Effector memory CD8-positive, alpha-beta T cell (primary cell): ENCODE measurements at places on chromosomes 7 and 10.

DNA sequence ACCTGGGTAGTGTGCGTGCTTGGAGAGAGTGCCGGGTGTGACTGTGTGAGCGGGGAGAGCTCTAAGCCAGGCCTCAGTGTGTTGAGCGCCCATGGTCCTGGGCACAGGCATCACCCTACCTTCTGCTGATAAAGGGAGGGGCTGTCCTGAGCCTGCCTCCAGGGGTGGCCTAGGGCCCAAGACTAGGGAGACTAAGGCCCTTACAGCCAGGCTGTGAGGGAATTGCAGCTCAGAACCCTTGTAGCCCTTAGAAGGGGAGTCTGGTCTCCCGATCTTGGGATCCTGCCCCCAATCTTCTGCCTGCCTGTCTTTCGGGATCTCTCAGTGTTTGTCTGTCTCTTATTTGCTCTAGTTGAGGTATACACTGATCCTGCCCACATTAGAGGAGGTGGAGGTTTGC lies 41.2 kb downstream of the PAX2 start:
- no peak for DNase-seq

GRCh38 chr10:121678631-121679174 lies 80.5 kb upstream of the FGFR2 start:
- DNase-seq = no peak

DNA sequence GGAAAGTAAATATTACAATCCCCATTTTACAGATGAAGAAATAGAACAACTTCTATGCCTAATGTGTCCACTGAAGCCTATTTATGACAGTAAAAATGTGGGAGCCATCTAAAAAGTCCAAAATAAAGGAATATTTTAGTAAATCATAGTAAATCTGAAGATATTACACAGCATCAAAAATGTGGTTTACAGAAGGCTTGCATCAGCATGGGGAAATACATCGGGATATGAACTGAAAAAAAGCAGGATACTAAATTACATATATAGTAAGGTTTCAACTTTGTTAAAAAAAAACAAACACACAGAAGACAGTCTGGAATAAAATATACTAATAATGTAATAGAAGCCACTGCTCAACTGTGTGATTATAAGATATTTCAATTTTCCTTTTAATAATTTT lies 20.8 kb downstream of the CPA1 start:
- no peak for DNase-seq

DNA sequence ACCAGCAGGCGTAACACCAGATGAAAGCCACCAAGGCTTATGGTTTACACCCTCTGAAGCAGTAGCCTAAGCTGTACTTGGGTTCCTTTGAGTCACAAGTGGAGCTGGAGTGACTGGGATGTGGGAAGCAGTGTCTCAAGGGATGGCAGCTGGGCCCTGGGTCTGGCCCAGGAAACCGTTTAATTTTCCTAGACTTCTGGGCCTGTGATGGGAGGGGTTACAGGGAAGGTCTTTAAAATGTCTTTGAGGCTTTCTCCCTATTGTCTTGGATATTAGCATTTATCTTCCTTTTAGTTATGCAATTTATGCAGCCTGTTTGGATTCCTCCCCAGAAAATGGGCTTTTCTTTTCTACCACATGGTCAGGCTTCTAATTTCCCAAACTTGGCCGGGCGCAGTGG lies 568.2 kb downstream of the ANKRD7 start:
- DNase-seq = no peak

GRCh38 chr10:27659786-27660185 lies 85.8 kb downstream of the MKX start:
- no peak for DNase-seq

DNA sequence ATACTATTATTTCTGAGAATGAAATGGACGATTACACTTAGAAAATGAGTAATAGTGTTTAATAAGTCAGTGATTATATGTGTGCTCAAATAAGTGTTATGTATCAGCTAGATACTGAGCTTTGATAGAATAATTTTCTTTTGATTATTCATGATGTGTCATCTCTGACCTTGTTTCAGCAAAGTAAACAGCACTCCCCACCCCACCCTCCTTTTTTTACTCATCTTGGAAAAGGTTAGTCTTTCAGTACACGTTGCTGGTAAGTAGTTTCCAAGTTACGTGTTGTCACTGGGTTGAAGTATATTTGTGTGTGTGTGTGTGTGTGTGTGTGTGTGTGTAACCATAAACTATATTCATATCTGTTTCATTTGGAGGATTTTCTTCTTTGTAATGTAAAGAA lies 84.1 kb downstream of the GNAI1 start:
- no peak for DNase-seq

DNA sequence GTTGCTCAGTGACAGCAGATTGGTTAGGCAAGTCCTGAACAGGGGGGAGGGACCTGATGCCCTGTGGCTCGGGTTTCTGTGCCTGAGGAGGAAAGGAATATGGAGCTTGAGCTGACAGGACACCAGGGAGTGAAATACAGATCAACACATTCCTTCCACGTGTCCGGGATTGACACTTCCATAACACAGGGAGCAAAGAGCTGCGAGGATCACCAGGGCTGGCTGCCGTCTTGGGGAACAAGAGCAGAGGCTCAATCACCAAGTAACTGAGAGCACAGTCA lies 36.7 kb upstream of the EFCAB10 start:
- DNase-seq = no peak

DNA sequence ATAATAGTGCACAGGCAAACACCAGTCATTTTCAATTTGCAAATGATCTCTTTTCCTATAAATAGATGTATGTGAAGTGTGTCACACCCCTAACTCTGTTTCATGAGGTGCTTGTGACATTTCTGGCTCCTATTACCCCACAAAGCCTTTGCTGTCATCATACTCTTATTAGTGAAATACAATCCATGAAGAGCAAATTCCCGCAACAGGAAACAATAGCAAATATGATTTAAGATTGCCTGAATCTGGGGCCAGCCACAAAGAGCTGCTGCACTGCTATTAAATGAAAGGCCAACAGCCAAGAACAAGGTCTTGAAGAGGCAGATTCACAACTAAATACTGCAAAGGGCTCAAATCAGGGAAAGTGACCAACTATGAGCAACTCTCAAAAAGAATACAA lies 96.3 kb upstream of the CAV2 start:
- no peak for DNase-seq

DNA sequence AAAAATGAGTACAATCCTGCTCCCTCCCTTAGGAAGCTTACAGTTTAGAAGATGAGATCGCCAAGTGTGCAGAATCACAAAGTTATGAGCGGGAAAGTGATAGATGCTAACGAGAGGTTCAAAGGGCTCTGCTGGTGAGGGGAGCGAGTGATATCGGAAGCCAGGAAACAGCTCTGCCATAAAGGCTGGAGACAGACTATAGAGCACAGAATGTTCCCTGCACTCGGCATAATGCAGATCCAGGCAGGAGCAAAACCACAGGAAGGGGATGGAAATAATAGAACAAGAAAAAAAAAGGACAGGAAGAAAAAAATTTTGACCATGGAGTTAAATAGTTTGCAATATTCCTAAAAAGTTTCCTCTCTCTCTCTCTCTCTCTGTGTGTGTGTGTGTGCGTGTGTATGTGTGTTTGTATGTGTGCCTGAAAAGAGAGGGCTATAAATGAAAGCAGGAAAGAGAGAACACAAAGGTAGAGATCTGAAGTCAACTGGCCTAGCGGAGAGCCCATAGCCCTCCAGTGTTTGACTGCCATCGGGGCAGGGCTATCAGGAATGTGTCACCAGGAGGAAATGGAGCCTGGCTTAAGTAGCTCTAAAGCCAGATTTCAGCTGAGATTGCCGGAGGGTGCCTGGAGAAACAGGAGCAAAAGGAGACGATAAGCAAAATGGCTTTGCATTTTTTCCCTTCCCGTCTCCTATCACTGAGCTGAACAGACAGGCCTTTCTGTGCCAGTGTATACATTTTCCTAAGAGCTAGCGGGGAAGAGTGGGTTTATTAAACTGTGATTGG lies 175.8 kb upstream of the LYZL1 start:
- DNase-seq = no peak

GRCh38 chr7:3956949-3957348 lies 655.9 kb downstream of the SDK1 start:
- DNase-seq = no peak

DNA sequence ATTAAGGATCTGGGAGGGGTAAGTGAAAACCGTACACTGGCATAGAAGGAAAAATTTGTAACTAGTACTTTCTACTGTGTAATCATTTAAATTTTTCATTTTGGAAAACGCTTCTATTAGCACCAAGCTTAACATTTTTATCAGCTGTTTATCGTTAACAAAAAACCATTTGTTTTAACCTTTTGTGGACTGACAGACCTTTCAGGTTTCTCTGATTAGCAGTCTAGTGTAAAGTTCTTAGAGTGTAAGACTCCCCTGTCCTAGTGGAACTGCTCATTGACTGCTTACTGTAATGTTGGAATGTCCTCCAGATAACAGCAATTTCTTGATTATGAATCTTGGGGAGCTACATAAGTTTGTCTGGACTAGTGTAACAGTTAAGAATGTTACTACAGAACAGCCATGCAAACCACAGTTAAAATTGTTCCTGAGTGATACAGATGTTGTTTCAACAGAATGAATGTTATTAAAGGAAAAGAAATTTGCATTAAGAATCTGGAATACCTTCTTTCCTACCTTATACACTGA lies 2.0 kb downstream of the DBF4 start:
- DNase-seq = no peak

- DNase-seq = no peak
These were observed 215.8 kb downstream of the FOXP2 start for GRCh38 chr7:114630201-114630990.
